Posterior cingulate gyrus (tissue), 11 donors: ENCODE measurements at places on chromosomes 6 and 20.

DNA sequence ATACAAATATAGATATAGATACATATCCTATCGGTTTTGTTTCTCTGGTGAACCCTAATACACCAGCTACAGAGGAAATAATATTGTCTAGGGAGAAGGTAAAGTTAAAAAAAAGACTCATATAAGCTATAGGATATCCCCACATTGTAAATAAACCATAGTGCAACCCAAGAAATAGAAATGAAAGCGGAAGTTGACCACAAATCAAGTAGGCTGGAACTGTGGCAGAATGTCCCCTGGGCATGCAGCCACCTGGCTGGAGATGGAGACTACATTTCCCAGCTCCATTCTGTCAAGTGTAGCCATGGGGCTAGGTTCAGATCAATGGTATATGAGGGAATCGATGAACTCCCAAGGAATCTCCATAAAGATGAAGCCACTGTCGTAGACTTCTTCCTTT is 70.1 kb upstream of the RPS6KA2 start:
- no peak for DNase-seq

DNA sequence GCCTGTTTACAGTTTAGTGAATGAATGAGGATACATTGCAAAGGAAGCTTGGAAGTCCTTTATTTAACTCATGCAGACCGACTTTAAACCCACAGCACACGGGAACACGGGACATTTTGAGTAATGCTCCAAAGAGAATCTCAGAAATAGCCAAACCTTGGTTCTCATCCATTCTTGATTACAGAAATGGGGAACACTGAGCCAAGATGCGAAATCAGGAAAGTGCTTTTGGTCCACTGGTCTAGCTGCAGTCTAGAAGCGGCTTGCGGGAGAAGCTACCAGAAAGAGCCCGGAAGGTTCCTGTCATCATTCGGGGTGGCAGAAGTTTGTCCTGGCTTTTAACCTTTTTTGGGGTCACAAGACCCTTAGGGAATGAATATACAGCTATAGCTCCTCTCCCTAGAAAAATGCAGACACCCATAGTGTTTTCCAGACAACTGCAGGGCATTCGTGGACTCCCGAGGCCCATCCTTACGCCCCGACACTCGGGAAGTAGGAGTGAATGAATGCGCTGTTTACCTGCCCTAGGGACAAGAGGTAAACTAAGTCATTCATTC is 475 bp upstream of the TMEM181 start:
- no peak for DNase-seq

GRCh38 chr20:62735331-62735821 is 26.7 kb downstream of the NTSR1 start:
- peak; percentile 8 for DNase-seq

- no peak for DNase-seq
Measured at GRCh38 chr6:6332811-6333244, 12.4 kb upstream of the F13A1 start.

DNA sequence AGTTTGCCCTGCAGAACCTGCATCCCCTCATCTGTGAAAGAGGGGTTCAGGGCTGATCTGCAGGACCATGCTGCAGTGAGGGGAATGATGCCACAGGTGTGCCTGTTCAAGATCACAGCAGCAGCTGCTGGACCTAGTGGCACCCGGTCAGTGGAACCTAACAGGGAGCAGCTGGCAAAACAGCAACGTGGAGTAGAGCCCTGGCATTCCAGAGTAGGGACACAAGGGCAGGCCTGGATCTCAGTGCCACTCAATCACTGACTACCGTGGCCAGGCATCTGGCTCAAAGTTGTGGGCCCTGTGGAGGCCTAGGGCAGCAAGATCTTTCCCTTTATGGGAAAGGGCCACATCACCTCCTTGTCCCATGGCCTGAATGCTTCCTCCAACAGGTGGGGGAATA is 62.2 kb downstream of the INSM1 start:
- DNase-seq, result no peak
